ENCODE measurements at places on chromosomes 11 and 22.
A peak's percentile ranks its signal among the peaks of the same experiment; 100 is the strongest.

DNA sequence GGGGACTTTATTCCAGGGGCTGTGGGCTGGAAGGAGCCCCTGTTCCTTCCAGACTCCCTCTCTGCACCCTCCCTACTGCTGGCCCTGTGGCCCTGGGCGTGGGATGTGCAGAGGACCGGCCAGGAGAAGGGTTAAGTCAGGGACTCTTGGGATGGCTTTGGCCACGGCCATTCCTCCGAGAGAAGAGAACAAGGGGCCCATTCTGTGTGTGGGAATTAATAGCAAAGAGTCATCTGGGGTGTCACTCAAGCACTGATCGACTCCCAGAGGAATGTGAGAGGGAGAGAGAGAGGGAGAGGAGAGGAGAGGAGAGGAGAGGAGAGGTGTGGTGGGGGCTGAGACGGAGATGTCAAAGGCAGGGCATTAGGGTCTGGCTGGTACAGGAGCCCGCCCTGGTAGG is 14.2 kb upstream of the SOX10 start:
- no peak for DNase-seq

GRCh38 chr11:45166604-45166897 is 20.1 kb downstream of the PRDM11 start:
- DNase-seq = no peak

DNA sequence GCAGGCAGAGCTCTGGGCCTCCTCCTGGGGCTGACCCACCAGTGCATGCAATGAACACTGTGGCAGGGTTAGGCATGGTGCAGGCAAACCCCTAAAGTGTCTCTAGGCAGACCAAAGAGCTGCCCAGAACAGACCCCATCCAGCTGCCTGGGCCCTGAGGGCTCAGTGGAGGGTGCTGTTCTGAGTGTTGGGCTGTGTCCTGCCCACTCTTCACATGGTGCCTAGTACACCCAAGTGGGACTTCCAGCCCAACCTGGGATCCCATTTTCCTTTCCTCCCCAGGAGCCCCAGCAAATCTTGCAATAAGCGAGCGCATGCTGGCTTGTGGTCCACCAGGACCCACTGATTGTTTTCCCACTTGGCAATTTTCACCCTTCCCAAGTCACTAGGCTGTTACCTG is 26.4 kb downstream of the ARVCF start:
- no peak for DNase-seq

DNA sequence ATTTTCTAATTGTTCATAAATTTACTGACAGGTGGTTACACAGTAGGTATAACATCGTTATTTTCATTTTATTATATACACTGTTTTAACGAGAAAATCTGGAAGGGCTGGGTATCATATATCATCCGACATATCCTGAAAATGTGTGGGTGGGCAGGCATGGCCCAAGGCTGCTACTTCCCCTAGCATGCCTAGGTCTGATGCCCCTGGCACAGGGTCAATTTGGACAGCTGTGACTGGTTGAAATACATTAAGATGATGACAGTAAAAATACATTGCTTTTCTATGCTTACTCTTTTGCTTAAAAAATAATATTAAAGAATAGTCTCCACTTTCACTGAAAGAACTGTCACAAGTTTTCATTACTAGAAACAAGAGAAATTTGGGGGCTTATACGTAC is 908.8 kb downstream of the OPCML start:
- no peak for DNase-seq

- peak; percentile 59 for DNase-seq
Measured at GRCh38 chr22:17057959-17058814, 26.6 kb upstream of the IL17RA start.

DNA sequence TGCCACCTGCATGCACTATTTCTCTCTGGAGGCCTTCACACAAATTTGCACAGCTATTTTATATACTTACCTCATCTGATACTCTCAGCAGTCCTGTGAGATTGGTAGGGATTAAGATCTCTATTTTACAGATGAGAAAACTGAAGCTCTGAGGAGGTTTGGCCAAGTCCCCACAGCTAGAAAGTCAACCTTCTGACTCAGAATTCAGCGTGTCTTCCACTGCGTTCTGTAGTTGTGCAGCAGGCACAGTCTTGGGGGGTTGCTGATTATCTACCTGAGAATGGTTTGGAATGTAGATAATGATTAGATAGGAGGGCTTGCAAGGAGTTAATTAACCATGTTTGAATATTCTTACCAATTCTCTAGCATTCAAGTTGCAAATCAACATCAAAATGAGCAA is 2.5 kb upstream of the SORL1 start:
- DNase-seq = no peak

- DNase-seq = no peak
Measured at GRCh38 chr22:22687638-22688500, 43.5 kb downstream of the GGTLC2 start.

- no peak for DNase-seq
Measured at GRCh38 chr11:115501893-115502589, 2.2 kb downstream of the CADM1 start.

GRCh38 chr11:126189109-126189929 is 22.1 kb downstream of the RPUSD4 start:
- DNase-seq = no peak

- DNase-seq = no peak
Measured at GRCh38 chr22:45322873-45323525, 13.3 kb downstream of the FAM118A start.

DNA sequence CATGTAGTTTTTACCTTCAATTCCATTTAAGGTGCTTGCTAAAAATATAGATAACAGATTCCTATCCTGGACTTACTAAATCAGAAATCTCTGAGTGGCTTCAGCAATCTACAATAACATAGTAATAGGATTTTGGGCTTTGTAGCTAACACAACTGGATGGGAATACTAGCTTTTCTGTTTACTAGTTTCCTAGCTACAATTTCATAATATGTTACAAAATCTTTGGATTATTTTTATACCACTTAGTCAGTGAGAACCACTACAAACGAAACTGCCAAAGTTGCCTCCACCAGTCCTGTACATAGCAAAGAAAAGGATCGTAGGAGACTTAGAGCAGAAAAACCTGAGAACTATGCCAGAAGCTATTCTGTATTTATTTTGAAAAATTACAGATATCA is 87.7 kb upstream of the ANO3 start:
- DNase-seq = no peak

DNA sequence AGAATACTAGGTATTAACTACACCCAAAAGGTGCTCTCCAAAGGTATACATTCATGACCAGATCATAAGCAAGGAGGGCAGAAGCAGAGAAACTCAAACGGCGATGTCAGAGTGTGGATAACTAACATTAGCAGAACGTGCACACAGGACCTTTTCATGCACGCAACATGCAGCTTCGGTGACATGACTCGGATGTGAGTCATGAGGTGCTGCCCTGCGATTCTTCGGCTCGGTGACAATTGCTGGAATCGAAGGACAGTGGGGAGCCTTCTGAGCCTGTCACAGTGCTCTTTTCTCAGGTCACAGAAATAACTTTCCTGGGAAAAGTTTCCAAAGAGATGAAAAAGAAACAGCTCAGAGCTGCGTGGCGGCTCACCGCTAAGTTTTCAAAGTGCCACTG is 418.5 kb upstream of the SYN3 start:
- DNase-seq = no peak

GRCh38 chr22:48846200-48846599 is 981.5 kb downstream of the BRD1 start:
- DNase-seq = no peak

DNA sequence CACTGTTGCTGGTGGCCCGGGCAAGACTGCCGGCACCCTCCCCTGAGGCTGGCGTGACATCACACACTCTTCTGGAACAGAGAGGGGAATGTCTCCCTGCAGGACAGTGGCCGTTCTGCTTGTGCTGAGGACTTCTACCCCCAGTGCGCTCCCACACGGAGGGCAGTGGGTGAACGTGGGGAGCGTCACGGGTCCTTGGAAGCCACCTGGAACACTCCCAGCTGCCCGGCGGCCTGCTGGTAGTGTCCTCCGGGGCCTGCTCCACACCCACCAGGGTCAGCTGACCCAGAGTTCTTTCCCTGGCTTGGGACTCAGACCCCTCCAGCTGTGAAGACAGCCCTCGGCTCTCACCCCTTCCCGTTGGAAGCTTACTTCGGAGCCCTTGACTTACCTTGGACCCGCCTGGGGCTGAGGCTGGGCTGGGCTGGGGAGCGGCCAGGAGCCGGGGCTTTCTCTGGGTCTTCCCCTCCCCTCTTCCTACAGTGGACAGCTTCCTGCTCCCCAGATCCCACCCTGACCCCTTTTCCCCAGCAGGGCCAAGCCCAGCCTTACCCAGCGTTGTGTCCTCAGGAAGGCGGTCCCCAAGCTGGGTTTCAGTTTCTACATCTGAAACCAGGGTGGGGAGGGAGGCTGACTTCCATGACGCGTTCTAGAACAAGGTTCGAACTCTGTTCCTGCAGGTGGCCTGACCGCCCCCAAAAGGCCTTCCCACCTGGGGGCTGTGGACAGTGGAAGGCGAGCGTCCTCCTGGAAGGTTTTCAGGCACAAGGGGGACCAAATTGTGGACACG is 14.8 kb upstream of the GAL start:
- no peak for DNase-seq

DNA sequence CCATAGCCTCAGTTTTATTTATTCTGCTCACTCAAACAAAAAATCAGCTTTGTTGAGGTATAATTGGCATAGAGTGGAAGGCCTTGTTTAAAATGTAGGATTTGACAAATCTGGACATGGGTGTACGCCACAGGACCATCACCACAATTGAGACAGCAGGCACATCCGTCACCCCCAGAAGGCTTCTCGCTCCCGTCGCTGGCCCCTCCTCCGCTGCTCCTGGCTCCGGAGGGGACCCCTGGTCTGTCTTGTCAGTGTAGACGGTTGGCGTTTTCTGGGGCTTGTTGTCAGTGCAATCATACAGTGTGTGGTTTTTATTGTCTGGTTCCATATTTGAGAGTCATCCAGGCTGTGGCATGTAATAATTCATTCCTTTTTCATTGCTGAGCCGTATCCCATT is 97.6 kb downstream of the KCNQ1 start:
- DNase-seq = no peak

DNA sequence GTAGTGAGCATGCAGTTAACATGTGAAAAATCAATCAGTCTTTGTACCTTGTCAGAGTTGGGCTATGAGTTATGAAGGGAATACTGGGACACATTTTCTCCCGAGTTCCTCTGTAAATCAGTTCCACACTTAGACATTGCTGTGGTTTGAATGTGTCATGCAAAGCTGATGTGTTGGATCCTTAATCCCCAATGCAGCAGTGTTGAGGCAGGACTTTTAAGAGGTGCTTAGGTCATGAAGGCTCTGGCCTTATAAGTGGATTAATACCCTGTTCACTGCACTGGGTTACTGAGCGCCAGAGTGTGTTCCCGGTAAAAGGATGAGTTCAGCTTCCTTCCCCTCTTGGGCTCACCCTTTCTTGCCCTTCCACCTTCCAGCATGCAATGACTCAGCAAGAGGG is 742.1 kb upstream of the TENM4 start:
- DNase-seq = no peak

GRCh38 chr11:76768088-76768908 is 14.9 kb upstream of the TSKU start:
- no peak for DNase-seq

DNA sequence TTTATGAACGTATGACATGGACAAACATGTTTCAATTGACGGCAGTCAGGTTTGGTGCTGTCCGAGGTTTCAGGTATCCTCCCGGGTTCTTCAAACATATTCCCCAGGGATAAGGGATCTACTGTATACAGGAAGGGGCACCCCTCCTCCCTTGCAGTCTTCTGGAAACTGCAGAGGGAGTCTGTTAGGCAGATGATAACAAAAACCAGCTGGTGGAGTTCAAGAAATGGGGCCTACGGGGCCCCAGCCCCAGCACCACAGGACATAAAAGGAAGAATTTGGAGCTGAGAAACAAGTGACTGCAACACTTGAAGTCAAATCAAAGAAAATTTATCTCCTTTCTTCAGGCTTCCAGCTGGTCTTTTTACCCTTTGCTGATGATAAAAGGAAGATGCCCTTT is 32.1 kb downstream of the SNU13 start:
- no peak for DNase-seq

DNA sequence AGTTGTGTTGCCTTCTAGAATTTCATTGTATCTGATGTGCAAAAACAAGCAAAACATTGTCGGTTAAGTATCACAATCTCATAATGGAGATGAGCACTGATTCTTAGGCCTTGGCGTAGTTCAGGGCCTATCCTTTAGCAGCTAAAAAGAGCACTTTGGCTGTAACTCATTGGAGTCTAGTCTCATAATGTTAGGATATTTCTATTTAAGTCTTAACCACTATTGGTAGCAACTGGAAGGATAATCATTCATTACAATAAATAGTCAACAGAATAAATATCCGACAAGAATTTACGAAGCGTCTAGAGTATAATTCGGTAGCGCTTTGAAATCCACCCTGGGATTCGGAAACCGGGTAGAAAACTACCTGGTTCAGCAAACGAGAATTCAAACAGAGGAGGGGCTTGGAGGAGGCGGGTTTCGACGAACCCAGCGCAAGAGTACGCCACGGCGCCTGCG is 461 bp upstream of the EED start:
- no peak for DNase-seq

GRCh38 chr11:1292018-1292643 is 17.3 kb downstream of the TOLLIP start:
- no peak for DNase-seq

Data from nucleus accumbens (tissue), 56 donors.